ENCODE measurements at places on chromosomes 1 and 21. TPM values are rescaled to one million over a fixed set of nuclear protein-coding genes. Genes with fewer than 3 reads are reported as not detected.

DNA sequence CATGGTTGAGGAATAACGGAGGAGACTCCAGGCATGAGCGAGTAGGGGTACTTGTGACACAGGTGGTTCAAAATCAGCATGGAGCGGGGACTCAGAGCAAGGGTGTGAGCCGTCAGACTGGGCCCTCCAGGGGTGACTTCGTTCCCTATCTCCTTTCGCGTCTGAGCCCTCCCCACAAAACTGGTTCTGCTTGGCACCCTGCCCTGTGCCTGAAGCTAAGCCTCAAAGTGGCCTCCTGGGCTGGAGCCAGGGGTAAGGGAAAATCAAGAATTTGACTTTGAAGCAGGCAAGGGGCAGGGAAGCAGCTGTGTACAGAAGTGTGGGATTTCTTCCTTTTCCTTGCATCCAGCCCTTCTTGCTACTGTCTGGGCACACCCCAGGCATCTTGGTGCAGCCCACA, 331.5 kb upstream of the AJAP1 start:
- no peak for DNase-seq

DAB1 gene
- total RNA-seq, result 3.8 TPM

DNA sequence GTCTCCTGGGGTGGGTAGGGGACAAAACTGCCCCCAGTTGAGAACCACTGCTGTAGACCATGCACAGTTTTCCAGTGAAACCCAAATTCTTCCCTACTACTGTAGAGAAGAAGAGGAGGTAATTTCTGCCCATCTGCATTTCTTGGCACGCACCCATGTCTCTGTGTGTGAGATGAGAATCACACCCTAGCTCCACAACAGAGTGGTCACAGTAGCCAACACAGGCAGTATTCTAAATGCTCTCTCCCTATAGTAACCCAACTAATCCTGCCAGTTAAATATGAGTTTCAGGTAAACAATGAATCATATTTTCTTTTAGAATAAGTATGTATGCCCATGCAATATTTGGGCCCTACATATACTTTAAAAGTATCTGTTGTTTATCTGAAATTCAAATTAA, 1.2 kb upstream of the CAPN2 start:
- no peak for DNase-seq

GRCh38 chr1:209840611-209841010, 12.8 kb downstream of the UTP25 start:
- DNase-seq, result no peak

DNA sequence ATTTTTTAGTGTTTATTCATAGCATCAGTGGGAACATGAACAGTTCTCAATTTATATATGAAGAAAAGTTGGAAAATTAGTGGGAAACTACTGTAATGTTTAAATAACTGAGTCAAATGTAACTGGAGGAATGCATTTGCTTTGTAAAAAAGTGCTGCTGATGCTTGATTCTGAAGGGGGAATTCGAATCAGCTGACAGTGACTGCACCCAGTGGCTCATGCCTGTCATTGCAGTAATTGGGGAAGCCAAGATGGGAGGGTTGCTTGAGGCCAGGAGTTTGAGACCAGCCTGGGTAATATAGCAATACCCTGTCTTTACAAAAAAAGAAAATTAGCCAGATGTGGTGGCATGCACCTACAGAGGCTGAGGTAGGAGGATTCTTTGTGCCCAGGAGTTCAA, 398.4 kb downstream of the ZP4 start:
- no peak for DNase-seq

RIPPLY3 gene
- total RNA-seq, result not detected

SLC2A5 gene
- total RNA-seq, result 2.1 TPM

GRCh38 chr1:234132795-234133194, 228.3 kb downstream of the SLC35F3 start:
- no peak for DNase-seq

- no peak for DNase-seq
Measured at GRCh38 chr1:45530632-45531135, 9.0 kb upstream of the PRDX1 start.

TSPAN1 gene
- 0.75 TPM for total RNA-seq

DNA sequence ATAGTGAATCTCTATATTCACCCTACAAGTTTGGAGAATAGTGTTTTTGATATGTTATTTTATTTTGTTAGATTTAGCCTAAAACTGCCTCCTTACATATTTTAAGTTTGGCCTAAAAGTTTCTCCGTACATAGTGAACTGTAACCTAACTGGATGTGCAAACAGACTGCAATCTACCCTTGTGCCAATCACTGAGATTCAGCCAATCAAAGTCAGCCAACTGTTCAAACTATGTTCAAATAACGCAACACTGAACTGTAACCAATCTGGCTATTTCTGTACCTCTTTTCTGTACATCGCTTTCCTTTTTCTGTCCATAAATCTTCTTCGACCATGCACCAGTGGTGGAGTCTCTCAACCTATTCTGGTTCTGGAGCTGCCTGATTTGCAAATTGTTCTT, 11.8 kb upstream of the DMRTB1 start:
- DNase-seq, result no peak

TMEM52 gene
- 2.1 TPM for total RNA-seq

GRCh38 chr1:228211531-228212414, 3.9 kb downstream of the OBSCN start:
- DNase-seq, result no peak

- DNase-seq, result no peak
Measured at GRCh38 chr1:17170571-17170970, 34.4 kb upstream of the PADI1 start.

- no peak for DNase-seq
Measured at GRCh38 chr1:185921636-185922035, 187.4 kb downstream of the HMCN1 start.

KLHDC9 gene
- 4.7 TPM for total RNA-seq

OR2AK2 gene
- total RNA-seq, result not detected

DNA sequence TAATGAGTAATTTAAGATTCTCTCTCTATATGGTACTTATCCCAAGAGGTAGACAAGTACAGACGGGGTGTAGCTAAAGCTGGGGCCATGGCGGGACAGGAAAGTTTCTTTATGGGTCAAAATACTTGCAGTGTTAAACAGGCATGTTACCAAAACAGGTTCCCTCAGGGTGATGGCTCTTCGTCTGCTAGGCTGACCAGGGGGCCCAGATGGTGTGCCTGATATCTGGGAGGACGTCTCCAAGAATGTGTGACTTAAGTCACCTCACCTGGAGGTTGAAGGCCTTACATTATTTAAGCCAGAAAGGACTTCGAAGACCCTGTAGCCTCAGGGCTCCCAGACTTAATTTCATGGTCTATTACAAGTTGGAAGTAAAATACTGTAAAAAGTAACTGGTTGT, 52.7 kb upstream of the FMOD start:
- DNase-seq, result no peak

- no peak for DNase-seq
Measured at GRCh38 chr1:119091618-119092017, 48.8 kb downstream of the WARS2 start.
